GM12865 (cell line): ENCODE measurements at places on chromosomes 2 and 18.

GRCh38 chr2:189726271-189726670 is 36.3 kb downstream of the OSGEPL1 start:
- DNase-seq, result no peak

DNA sequence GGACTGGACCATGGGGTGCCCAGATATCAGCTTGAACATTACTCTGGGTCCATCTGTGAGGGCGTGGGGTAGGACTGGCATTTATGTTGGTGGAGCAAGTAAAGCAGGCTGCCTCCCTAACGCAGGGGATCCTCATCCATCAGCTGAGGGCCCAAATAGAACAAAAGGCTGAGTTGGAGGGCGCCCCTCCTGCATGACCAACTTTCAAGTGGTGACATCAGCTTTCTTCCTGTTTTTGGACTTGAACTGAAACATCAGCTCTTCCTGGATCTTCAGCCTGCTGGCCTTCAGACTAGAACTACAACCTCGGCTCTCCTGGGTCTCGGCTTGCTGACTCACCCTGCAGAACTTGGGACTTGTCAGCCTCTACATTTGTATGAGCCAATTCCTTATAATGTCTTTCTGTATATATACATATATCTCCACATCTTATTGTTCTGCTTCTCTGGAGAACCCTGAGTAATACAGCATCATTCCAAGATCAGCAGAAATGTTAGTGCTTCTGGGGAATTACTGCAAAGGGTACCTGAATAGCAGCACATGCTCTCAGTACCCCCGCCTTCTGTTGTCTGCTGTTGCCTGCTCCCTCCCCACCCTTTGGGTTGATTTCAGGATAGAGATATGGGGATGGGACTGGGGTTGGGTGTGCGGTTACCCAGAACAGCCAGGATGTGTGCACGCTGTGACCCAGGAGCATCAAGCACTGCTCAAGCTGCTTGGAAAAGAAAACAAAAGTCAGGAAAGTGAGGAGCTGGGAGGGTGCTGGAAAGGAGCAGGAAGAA is 20.0 kb downstream of the TMEM127 start:
- DNase-seq, result no peak

DNA sequence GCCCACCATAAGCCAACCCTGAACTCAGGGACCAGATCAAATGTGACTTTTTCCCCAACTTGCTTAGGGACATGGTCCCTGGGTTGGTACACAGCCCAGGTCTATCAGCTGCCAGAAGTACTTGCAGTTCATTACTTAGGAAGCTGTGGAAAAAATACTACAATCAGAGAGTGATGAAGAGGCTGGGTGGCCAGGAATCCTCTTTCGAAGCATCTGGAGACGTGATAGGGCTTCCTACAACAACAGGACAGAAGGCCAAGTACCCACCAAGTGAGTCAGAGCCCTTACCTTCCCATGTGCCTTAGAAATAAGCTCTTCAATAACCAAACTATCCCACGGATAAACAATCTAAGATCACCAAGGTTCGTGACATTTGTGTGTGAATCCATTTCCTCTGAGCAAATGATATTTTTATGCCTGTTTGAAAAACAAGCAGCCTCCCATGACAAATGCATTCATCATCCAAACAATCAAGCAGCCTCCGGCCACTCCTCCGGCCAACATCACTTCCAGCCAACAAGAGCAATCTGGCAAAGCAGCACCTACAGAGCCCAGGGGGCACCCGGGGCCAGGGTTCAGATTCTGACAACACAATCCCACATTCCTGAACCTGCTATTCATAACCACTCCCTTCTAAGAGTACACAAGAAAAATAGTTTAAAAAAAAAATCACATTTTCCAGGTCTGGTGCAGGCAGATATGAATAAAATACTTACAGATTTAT is 26.4 kb downstream of the TBC1D8 start:
- DNase-seq, result no peak

DNA sequence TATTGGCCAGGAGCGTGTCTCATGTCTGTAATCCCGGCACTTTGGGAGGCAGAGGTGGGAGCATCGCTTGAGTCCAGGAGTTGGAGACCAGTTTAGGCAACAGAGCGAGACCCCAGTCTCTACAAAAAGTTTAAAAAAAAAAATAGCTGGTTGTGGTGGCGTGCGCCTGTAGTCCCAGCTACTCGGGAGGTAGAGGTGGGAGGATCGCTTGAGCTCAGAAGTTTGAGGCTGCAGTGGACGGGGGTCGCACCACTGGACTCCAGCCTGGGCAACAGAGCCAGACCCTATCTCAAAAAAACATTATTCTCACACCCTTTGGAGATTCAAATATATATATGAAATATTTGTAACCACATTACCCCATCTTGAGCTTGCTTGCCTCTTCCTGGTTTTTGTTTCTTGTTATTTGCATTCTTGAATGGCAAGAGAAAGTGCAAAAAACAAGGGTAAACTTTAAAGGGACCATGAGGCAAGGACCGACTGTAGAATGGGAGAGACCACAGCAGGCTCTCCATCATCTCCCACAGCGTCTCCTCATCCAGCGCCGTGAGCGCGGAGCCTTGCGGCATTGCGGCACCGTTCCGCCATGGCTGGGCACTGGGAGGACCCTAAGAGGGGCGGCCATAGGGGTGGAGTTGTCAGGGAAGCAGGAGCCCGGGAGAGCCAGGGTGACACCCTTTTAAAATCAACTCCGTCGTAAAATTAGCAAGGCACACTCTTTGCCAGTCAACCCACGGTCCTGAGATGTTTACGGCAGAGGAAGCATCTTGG is 1.4 kb downstream of the ELP2 start:
- no peak for DNase-seq

DNA sequence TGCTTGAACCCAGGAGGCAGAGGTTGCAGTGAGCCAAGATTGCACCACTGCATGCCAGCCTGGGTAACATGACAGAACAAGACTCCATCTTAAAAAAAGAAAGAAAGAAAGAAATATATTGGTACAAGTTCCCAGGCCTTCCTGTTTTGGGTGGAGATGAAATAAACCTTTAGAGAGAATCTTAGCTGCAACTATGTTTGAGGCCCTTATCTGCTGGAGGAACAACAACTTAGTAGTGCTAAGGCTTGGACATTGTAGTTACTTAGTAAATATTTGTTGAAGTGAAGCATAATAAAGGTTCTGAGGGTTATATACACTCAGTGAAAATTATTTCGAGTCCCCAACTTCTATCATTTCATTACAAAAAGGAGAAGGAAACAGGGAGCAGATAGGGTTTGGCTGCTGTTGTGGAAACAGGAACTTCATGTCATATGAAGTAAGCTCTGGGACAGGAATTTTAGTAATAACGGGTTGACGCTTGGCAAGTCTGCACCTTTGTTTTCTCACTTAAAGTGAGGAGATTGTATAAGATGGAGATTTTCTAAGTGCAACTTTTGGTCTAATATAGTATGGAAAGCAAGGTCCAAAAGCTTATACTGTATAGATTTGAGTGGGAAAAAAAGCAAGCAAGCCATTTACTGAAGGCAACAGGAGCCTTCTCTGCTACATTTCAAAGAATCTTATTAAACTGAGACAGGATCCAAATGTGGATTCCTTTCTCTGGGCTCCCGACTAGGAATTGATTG is 40.0 kb upstream of the AGPS start:
- no peak for DNase-seq

DNA sequence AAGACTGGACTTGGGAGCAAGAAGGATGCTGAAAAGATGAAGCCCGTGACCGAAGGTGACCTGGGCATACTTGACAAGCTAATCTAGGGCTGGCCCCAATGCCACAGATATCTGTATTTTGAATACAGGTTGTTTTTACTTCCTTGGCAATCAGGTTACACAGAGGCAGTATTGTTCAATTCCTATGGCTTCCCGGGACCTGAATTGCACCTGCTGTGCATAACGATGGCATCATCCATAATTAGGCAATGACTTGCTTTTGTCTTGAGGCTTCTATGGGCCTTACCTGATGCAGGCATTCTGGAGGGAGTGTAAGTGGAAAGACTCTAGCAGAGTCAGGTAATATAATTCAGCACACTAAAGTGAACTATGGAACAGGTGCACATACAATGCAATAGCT is 60.6 kb upstream of the CUL3 start:
- DNase-seq, result no peak
